Hematopoietic multipotent progenitor cell (in vitro differentiated cells): ENCODE measurements at places on chromosomes 3 and 15.
A peak's percentile ranks its signal among the peaks of the same experiment; 100 is the strongest.

DNA sequence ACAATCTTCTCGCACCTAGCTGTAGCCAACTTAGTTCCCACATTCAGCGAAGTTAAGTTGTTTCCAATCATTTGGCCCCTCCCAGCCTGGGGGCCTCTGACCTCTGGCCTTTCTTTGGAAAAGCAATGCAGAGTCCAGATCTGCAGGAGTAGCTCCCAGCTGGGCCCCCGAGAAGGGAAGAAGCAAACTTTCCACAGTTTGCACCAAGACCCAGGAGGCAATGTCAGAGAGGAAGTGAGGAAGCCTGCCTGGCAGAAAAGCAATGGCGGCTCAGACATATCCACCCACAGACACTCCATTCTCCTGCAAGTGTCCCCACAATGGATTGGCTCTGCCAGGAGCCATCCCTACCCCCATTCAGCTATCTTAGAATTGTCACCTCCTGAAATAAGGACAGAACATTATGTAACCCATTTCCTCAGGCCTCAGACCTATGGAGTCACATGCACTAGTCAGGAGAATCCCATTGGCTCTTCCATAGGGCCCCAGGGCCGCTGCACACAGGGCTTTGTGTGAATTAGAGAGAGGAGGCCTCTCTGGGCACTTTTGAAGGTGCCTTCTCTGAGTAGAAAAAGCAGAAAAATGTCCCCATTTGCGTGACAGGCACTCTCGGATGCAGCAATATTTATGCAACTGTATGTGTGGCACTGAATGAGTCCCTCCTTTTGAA lies 3.0 kb upstream of the BUB1B start:
- DNase-seq, result no peak

DNA sequence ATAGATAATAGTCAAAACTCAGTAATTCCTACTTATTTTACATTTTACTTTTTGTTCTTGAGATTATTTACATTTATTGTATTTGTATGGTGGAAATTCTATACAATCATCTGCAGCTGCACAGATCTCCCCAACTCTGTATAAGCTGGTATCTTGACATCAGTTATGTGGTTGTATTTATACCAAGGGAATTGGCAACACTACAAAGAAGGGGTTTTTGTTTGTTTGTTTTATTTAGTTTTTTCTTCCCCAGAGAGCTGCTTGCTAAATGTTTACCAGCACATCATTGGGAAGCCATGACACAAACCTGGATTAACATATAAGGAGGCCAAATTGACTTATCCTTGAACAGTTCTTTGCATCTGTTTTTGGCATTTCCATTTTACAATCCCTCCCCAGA lies 389.2 kb upstream of the KCNMB2 start:
- DNase-seq, result no peak

- DNase-seq, result no peak
Measured at GRCh38 chr3:126537730-126538281, 13.9 kb downstream of the CHST13 start.

GRCh38 chr3:71503525-71504249 lies 79.8 kb downstream of the FOXP1 start:
- DNase-seq, result no peak

DNA sequence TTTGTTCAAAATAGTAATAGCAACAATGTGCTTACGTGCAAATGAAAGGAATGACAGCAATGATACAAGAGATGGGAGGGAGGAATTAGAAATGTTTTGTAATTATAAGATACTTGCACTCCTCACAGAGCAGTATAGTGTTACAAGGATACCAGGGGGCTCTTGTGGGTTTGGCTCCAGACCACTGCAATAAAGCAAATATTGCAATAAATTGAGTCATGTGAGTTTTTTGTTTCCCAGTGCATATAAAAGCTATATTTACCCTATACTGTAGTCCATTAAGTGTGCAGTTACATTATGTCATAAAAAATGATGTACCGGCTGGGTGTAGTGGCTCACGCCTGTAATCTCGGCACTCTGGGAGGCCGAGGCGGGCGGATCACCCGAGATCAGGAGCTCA lies 864.3 kb downstream of the NSUN3 start:
- DNase-seq, result no peak

GRCh38 chr15:22872936-22873701 lies 34.7 kb downstream of the NIPA2 start:
- no peak for DNase-seq

GRCh38 chr3:46987743-46988401 lies 8.4 kb downstream of the NBEAL2 start:
- DNase-seq, result peak; percentile 70

- DNase-seq, result no peak
Measured at GRCh38 chr15:73948982-73949381, 22.7 kb downstream of the LOXL1 start.

DNA sequence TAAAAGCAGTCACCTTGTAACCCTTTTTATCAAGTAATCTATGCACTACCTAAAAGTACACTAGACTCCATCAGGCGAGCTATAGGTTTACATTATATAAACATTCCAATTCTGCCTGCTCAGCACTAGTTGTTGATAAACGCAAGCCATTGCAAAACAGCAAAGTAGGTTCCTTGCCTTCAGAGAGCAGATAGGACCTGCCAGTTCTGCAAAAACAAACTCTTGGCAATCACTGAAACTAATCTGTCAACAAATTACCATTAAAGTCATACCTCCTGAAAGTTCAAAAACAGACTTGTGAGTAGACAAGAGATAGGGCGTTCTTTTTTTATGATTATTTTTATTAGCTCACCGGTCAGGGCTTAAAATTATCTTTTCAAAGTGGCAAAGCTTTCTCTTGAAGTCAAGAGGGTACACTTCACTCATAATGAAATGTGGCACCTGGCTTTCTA lies 392.5 kb downstream of the FOXP1 start:
- DNase-seq, result no peak

- DNase-seq, result no peak
Measured at GRCh38 chr3:103991461-103992115, 1375.1 kb upstream of the ALCAM start.

GRCh38 chr15:29143293-29143692 lies 126.3 kb downstream of the NSMCE3 start:
- DNase-seq, result no peak
